ENCODE measurements at places on chromosomes 1 and 21.

GRCh38 chr1:45326627-45327623, at the start of gene HPDL:
HPDL (plus strand) TSS chr1:45326895; CDS start chr1:45327149, 254 bp downstream.
- no peak for DNase-seq

DNA sequence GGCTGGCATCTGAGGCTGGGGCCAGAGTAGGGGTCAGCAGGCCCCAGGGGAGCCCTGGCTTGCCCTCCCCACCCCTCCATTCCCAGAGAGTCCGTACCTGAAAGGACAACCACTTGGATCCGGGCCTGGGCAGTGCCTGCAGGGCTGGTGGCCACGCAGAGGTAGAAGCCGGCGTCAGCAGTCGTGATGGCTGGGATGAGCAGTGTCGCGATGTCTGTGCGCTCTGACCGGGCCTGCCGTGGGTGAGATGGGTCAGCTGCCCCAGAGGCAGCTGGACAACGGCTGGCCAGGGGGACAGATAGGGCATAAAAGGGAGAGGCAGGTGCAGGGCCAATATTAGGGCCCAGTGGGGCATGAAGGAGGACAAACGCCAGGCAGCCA, 42.7 kb downstream of the LDLRAD2 start:
- DNase-seq, result no peak

DNA sequence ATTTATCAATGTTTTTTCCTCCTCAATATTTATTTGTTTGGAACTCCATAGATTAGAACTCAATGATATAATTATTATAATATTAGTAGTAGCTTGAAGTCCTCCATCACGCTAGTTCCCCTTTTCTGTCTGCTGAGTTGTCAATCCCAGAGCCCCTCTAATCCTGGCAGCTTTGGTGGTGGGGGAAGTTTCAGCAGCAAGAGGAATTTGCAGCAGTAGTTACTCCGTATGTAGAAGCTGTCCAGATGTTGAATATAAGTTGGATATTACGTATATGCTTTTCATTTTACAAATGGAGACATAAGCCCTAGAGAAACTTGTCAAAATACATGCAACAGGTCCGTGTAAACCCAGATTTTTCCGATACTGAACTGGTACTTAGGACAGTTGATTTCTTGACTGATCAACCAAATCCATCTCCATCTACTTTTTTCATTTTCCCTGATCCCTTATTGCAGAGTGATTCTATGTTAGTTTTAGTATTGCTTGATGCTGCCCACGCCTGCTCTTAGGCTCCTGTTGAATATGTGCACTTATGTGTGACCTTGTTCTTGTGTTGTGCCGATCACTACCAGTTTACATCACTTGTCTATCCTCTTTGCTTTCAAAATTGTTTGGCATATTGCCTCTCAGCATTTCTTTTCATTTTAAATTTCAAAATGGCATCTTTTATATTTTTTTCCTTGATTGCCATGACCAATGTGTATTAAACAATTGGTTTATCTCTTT, 28.1 kb downstream of the SMAP2 start:
- no peak for DNase-seq

- no peak for DNase-seq
These were observed 7.6 kb downstream of the CD101 start for GRCh38 chr1:117009132-117009531.

DNA sequence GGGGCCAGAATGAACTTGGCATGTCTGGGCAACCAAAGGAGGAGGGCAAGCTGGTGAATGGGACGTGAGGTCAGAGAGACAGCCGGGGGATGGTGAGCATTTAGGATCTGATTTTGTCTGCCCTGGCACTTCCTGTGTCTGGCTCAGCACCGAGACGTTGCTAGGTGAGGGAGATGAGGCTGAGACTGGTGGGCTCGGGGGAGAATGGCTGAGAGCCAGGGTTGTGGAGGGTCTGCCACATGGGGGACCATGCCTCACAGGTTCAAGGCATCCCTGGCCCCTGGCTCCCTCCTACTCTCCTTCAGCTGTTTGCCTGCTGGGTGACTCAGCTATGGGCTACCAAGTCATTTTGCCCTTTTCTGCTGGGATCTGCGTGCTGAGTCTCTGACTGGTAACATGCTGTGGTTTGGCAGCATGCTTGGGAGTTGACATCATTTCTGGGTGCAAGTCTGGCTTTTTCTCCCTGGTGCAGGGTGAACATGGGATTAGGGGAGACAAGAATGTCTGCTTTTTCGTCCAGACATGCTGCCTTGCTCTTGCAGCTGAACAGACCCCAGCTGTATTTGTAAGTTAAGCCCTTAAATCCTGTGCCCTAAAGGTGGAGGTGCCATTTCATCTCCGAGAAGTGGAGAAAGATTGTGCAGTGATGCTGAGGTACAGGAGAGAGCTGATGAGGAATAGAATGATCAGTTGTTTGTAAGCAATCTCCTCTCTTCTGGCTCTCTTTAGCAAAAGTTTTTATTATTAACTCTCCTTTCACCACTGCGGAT, 17.6 kb downstream of the GALNT2 start:
- DNase-seq, result peak; percentile 84

DNA sequence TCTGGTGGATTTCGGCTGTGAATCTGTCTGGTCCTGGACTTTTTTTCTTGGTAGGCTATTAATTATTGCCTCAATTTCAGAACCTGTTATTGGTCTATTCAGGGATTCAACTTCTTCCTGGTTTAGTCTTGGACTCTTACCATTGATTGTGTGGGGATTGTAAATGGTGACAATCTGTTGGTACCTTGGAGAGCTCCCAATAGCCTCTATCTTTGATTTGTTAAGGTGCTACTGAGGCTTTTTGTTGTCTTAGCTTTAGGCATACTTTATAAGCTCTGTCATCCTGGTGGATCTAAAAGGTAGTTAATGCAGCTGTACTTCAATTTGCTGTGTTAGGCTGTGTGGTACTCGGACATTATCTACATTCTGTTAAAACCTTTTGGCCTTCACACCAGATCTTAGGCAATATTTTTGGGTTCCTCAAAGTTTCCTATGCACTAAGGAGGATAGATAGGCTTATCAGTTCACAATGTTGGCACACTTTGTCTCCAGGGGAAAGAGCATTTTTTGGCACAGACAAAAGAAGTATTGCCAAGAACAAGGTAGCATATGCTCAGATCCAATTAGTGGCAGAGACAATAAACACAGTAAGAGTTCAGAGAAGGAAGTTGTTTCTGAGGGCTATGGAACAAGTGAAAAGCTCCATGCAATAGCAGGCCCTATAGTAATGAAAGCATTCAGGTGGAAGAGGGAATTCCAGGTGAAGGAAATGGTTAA, 230.4 kb downstream of the PDE4B start:
- no peak for DNase-seq

- DNase-seq, result no peak
These were observed 11.8 kb downstream of the SIM2 start for GRCh38 chr21:36710729-36711048.

GRCh38 chr1:245465666-245466065, 310.9 kb downstream of the KIF26B start:
- no peak for DNase-seq

- DNase-seq, result no peak
These were observed 23.7 kb downstream of the FAF1 start for GRCh38 chr1:50936321-50936720.

GRCh38 chr1:41488040-41488951, 3.8 kb upstream of the EDN2 start:
- DNase-seq, result no peak

DNA sequence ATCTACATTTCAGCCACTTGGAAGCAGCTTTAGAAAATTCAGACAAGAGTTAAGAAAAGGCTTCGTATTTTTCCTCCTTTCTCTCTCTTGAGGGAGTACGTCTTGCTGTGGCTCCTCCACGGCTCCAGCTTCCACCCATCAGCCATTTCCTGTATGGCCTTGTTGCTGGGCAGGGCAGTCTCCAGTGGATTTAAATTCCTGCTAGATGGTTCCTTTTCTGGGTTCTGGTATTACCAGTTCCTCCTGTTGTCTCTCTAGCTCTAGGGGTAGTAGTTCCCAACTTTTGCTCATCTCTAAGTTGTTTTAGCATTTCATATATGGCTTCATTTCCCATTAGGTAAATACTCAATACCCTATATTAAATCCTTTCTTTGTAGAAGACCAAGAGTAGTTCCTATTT, 1098.3 kb downstream of the ADGRL2 start:
- no peak for DNase-seq

DNA sequence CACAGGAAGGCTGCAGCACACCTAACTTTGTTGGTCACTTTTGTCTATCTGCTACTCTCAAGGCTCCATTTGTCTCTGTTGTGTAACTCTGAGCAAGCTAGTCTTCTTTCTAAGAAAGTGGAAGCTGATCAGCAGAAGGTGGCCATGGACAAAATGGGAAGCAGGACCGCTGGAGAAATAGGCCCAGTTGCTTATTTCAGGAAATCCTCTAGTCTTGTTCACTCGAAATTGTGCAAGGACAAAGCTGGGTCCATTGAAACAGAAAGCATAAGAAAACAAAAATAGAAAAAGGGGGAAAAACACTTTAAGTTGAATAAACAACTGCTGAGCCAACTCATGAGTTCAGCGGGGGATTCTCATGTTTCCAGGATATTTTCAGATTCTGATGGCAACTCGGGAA, 150.1 kb downstream of the PBX1 start:
- no peak for DNase-seq

DNA sequence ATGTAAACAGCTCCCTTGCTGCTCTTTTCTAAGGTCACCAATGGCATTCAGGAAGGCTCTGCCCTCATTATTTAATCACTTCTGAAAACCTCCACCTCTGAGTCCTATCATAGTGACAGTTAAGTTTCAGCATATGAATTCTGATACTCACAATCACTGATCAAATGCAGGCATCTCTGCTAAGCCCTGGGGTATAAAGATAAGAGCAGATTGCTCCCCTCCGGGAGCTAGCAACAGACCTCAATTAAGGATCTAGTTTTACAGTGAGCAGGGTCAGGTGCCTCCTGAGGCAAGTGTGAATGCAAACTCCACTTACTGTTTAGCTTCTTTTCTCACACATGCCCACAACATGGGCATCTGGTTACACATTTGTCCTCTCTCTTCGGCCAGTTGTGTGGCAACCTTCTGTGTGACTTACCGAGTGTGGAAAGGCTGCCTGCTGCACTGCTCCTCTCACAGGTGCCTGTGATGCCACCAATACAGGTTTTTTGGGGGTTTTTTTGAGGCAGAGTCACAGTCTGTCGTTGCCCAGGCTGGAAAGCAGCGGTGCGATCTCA, 15.0 kb downstream of the IL10RB start:
- DNase-seq, result no peak

- DNase-seq, result no peak
These were observed 124.3 kb downstream of the LACTBL1 start for GRCh38 chr1:22848405-22848804.

GRCh38 chr1:43423672-43424550, 29.8 kb downstream of the HYI start:
- no peak for DNase-seq

GRCh38 chr1:44422161-44422560, 17.1 kb downstream of the RNF220 start:
- DNase-seq, result no peak

GRCh38 chr1:67460676-67461500, 30.7 kb upstream of the SERBP1 start:
- no peak for DNase-seq

GRCh38 chr1:172447641-172448040, 3.8 kb upstream of the PIGC start:
- DNase-seq, result no peak

GRCh38 chr1:248807067-248807737, 18.5 kb downstream of the SH3BP5L start:
- no peak for DNase-seq

- no peak for DNase-seq
These were observed 10.2 kb downstream of the ECE1 start for GRCh38 chr1:21280011-21280471.

DNA sequence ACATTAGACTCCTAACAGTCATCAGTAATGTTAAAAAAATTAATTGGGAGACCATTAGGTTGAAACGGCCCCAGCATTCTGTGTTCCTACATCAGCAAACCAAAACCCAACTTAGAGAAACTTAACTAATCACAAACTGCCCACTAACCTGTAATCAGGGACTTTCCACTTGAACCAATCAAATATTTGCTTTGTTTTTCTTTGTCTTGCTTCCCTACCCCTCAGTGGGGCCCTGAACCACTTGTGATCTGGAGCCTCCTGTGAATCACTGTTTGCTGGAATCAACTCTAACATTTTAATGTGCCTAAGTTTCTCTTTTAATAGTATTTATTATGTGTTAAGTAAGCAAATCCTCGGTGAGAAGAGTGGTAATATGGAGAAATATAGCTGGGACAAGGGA, 64.0 kb downstream of the ABCA4 start:
- no peak for DNase-seq

- DNase-seq, result no peak
These were observed 341.2 kb downstream of the NPHP4 start for GRCh38 chr1:5651027-5651410.

GRCh38 chr1:155134880-155135414, 705 bp upstream of the SLC50A1 start:
- DNase-seq, result no peak

DNA sequence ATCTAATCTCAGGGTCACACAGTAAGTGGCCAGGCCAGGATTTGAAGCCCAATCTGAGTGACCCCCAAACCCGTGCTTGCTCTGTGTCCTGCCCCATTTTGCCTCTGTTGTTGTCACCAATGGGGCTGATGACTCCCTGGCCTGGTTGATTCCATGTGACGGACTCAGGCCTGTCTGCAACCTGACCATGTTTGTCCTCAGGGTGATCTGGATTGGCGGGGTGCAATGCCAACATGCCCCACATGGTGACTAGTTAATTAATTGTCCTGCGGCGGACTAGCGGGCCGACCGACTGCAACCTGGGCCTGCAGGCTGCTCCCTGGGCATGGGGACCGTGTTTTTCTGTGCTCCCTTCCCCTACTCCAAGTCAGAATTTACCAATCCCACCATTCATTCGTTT, 256.3 kb downstream of the MATN1 start:
- DNase-seq, result no peak

DNA sequence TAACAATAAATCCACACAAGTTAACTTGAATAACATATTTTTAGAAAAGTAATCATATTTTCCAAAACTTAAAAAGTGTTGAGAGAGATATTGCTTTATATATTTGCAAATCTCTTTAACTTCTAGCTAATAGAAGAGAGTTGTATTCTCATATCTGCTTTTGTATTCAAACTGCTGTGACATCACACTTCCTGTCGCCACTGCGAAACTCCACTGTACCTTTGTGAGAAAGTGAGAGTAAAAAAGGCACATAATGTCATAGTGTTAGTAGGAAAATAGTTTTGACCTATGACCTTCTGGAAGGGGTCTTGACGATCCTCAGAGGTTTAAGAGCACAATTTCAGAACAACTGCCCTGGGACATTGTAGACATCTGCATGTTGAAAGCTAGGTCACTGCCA, 21.6 kb downstream of the AK5 start:
- no peak for DNase-seq

DNA sequence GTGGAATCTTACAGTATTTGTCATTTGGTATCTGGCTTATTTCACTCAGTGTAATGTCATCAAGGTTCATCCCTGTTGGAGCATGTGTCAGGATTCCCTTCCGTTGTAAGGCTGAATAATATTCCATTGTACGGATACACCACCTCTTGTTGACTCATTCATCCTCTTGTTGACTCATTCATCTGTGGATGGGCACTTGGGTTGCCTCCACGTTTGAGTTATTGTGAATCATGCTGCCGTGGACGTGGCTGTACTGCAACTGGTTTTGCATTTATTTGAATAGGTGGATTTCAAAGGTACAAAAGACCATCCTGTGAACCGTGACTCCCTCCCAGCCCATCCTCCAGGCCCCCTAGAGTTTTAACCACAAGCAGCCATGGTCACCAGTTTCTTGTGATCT, 11.9 kb upstream of the TCP10L start:
- no peak for DNase-seq

- no peak for DNase-seq
These were observed 179.3 kb downstream of the CACNA1E start for GRCh38 chr1:181662606-181663005.

- peak; percentile 49 for DNase-seq
These were observed 193.5 kb upstream of the FMN2 start for GRCh38 chr1:239898062-239898730.

- no peak for DNase-seq
These were observed 28.7 kb upstream of the RD3 start for GRCh38 chr1:211520641-211521040.
